ENCODE measurements at places on chromosomes 7 and 10.

DNA sequence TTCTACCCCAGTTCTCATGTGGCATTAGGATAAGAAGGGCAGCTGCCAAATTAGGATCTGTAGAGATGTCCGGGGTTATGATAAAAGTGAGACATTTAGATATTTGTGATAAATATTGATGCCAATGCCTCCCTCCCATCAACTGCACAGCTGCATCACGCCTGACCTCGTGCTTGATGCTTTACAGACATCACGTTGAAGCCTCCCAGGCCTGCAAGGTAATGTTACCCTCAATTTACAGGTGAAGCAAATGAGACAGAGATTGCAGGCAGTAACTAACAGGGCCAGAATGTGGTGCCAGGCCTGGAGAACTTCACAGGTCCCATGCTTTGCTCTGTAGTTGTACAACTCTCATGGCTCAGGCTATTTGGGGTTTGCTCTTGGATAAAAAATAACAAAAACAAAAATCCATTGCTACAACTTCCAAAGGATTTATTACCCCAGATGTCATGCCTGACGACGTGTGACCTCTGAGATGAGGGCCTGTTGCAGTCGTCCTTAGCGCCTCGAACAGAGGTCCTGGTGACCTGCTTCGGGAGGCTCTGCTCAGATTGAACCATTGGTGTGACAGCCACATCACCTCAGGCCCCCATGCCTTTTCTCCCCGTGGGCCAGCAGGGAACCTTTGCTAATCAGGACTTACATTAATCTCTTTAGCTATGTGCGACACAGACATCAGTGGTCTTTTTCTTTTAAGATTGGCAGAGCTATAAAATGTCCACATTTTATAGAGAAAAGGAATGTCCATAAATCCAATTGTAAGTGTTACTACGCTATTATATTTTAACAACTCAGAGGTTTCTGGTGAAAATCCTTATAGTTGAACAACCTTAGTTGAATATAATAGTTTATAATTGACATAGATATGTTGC lies 169.3 kb downstream of the ADAM12 start:
- no peak for DNase-seq

DNA sequence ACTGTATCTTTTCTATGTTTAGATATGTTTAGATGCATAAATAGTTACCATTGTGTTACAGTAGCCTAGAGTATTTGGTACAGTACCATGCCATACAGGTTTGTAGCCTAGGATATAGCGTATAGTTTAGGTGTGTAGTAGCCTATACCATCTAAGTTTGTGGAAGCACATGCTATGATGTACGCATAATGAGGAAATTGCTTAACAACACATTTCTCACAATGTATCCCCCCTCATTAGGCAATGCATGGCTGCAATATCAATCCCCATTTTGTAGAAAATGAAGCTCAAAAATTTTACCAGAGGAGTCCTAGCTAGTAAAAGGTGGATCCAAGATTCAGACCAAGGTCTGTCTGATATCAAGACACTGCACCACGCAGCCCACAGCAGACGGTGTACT lies 376.4 kb upstream of the NFE2L3 start:
- DNase-seq = no peak

GRCh38 chr7:108345710-108346336 lies 110.4 kb downstream of the NRCAM start:
- no peak for DNase-seq

DNA sequence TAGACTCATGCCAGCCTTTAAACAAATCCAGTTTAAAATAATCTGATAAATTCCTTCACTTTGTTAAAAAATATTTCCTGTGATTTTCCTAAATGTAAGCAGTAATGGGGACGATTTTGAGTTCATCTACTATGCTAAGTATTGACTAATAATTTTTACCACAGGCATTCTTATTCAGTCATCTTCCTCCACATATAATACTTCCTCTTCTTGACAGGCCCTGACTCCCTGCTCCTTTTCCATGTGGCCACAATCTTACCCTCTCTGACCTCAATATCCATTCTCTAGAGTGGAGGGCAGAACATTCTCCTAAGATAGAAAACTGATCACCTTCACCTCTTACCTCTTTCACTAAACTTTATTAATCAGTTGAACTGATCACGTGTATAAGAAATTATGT lies 7.8 kb downstream of the DNAJC2 start:
- DNase-seq = no peak

- DNase-seq = no peak
Observed at GRCh38 chr10:123538401-123539320, 127.5 kb upstream of the GPR26 start.

DNA sequence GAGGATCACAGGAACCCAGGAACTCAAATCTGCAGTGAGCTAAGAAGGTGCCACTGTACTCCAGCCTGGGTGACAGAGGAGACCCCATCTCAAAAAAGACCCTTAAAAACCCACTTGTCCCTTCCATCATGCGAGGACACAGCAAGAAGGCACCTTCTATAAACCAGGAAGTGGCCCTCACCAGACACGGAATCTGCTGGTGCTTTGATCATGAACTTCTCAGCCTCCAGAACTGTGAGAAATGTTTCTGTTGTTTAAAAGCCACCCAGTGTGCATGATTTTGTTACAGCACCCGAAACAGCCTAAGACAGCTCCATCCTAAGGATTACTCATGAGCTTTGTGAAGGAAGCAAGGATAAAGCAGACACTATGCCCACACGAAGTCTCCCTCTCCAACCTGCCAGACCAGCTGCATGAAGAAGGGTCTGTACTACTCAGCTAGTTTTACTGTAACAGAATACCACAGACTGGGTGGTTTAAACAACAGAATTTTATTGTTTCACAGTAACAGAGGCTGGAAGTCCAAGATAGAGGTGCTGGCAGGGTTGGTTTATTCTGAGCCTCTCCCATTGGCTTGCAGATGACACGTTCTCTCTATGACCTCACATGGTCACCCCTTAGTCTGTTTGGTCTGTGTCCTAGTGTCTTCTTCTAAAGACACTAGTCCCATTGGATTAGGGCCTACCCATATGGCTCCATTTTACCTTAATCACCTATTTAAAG lies 13.7 kb downstream of the VIM start:
- no peak for DNase-seq

- DNase-seq = no peak
Observed at GRCh38 chr7:91082852-91083495, 181.3 kb upstream of the FZD1 start.

DNA sequence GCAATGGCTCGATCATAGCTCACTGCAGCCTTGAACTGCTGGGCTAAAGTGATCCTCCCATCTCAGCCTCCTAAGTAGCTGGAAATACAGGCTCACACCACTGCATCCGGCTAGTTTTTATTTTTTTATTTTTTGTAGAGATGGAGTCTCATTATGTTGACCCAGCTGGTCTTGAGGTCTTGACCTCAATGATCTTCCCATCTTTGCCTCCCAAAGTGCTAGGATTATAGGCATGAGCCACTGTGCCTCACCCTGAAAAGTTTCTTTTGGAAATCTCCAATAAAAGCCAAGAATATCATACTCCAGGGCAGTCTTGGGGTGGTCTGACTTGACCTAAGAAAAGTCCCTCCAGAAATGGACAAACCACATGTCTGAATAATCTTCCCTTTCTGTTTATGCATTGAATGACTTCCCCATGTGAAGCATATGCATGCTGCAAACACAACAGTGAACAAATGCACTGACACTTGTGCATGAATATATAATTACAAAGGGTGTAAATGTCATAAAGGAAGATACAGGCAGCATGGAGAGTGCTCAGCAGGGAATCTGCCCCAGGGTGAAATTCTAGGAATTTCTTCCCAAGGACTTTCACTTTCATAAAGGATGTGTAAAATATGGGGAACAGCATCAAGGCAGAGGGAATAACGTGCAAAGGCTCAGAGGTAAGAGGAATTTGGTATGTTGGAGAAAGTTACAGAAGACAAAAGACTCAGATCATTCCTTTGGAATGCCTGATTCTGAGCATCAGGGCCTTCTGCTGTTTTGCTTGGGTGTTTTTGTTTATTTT lies 142.4 kb upstream of the LYZL1 start:
- no peak for DNase-seq

- DNase-seq = no peak
Observed at GRCh38 chr7:47739301-47739875, 157.5 kb upstream of the TNS3 start.

GRCh38 chr10:83978681-83979383 lies 160.5 kb upstream of the GHITM start:
- DNase-seq = no peak

GRCh38 chr10:133121479-133121878 lies 33.8 kb downstream of the ADGRA1 start:
- DNase-seq = no peak

GRCh38 chr10:95728526-95728925 lies 27.4 kb upstream of the ENTPD1 start:
- DNase-seq = no peak

DNA sequence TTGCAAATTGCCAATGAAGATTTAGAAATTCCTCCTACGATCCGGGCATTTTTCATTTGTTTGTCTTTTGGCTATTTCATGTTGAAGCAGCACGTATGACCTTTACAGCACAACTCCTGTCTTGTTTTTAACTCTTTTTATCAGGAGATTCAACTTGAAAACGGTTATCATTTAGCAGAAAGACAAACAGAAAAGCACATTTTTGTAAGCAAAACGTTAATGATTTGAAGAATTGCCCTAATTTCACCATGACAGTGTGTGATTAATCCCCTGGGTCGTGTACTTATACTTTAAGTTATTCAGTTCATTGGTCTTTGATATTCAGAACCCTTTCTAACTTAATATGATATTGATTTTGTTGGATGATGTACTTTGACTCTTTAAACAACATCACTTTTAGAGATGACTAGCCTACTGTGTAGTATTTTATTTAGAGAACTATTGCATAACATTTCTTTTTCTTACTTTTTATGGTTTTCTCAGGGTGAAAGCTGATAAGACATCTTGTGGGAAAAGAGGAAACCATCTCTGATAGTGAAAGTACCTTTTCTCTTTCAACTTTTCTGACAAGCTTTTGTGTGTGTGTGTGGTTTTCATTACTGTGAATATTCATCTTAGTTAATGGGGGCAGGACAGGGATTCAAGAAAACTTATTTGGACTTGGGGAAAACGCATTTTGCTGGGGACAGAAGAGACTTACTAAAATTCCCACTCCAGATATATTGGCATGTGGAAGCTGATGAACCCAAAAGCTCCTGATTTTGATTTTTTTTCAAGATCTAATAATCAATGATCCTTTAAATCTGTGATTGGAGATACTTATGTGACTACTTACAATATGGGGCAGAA lies 8.1 kb downstream of the HHEX start:
- no peak for DNase-seq

GRCh38 chr10:112983444-112984056 lies 33.5 kb downstream of the TCF7L2 start:
- no peak for DNase-seq

DNA sequence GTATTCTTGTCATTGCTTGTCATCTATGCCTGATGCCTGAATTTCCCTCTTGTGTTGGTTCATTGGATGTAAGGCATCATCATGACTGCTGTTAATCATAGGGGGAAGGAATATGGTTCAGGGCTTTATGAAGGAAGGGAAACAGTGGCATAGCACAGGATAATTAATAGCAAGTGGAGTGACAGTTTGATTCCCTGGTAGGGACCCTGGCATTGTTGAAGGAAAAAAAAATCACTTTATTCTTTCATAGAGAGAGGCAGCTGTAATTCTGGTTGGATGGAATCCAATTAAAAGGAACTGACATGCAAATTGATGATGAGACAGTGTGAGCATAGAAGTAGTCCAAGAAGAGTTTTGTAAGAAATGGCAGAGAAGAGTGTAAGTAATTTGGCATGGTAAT lies 121.4 kb downstream of the AUTS2 start:
- DNase-seq = no peak

DNA sequence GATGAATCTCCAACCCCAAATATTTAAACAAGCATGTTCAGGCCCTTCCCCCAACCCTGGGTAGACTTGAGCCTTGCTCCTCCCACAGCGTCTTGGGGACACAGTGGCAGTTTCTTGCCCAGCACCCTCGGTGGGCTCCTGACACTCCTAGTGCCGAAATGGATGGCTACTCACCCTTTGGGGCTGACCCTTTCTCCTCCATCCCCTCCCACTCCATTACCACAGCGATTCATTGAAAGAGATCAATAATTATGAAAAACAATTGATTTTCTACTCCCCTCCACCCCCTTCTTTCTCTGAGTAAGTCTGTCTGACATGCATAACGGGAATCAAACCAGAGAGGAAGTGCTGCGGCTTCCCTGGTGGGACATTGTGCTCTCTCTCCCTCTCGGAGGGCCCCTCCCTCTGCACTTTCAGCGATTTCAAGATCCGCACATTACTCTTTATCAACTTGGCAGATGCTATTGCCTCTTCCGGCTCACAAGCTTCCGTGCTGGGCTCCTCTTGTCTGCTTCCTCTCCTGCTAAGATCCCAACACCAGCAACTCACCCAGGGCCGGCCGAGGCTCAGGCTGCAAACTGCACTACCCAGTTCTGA lies 79.0 kb upstream of the PLXNA4 start:
- peak; percentile 13 for DNase-seq

DNA sequence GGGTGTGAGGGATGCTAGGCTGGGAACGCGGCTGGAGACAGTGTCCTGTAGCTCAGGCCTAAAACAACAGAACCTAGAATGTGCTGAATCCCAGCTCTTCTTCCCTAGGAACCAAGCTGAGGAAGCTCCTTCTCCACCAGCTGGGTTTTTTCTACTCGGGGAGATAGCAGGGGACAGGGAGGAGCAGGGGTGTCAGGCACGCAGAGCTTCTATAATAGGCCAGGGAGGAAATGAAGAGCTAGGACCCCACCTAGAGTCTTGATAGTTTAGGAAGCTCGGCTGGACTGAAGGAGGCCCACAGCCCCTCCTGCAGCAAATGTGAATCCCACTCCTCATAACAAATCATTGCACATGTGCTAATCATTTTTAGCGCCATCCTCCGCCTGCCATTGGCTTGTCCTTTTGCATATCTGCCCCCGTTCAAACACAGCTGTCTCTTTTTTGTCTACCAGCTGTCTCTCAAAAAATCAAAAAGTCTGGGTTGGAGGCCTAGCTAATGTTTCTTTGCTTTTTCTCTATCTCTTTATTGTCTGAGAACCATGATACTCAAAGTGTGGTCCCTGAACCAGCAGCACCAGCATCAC lies 24.1 kb upstream of the FAM180A start:
- no peak for DNase-seq

- DNase-seq = no peak
Observed at GRCh38 chr7:47715631-47716068, 133.7 kb upstream of the TNS3 start.

GRCh38 chr7:33423646-33424020 lies 294.3 kb downstream of the BBS9 start:
- DNase-seq = no peak

All from left lung (tissue), 14 donors.